ENCODE measurements at places on chromosomes 12 and 14.

GRCh38 chr12:27866373-27867101, 86.5 kb upstream of the MANSC4 start:
- DNase-seq: no peak

DNA sequence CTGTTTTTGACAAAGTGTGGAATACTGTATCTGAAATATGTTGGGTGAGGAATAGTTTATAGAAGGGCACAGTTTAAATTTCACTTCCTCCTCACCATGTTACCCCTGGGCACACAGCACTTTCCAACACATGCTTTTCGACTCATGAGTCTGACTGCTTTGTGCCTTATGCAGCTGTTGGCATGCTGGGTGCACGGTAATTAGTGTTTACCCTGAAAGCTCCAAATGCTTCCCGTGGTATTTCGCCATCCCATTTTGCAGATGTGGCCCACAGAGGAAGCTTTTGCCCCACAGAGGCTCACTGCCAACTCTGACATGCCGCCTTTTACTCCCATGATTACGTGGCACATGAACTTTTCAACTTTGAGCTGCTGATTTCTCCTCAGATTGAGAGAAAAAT, 168.6 kb downstream of the PRKCH start:
- DNase-seq: no peak

DNA sequence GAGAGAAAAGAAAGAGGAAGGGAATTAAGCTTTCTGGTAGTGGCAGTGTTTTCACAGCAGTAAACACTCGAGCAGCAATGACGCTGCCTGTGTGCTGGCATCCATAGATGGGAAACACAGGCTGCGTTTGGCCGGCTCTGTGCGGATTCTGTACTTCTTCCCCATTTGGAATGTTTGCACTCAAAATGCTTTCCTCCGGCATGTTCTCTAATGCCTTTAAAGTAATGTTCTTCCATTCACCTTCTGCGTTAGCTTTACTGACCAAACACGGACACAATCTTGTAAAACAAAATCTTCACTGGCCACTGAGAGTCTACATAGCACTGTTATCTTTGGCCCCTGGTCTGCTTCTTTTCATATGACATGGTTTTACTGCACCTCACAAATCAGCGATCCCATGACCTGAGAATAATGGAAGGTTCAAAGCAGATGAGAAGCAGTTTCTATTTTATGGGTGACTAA, 31.4 kb downstream of the DCP1B start:
- no peak for DNase-seq

GRCh38 chr12:66301944-66302826, at the start of gene HELB:
Gene HELB (plus strand): TSS chr12:66302493. CDS start chr12:66302604, 111 bp downstream.
- peak; percentile 98 for DNase-seq

Data from stimulated activated CD4-positive, alpha-beta T cell treated with anti-CD3 and anti-CD28 coated beads, Interleukin-2, amount 100 ng/mL, for 48 hours (primary cell).